Aorta (tissue), 5 donors: ENCODE measurements at places on chromosomes 7 and 10. TPM values are rescaled to one million over a fixed set of nuclear protein-coding genes. Genes with fewer than 3 reads are reported as not detected.

Gene CDC14C
- total RNA-seq: not detected

Gene HELLS
- 3.7 TPM for total RNA-seq

Gene STK17A
- total RNA-seq: 38.8 TPM

Gene SNCG
- total RNA-seq: 123 TPM

Gene FOXP2
- 17.6 TPM for total RNA-seq

DNA sequence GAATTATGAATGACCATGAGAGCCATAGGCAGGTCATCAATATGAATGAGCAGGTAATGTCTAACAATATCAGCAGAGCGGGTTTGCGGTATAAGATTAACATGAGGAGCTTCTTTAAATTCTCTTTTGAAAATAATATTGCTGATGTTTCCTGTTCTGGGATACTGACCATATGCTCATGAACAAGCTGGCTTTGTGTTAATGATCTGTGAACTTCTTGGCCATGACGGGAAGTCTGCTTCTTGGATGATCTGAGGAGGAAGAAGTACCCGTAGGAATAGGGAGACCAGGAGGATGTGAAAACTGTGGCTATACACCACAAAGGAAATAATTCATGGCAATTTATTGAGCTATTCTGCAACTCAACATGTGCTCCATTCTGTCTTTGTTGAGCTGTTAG is 38.6 kb downstream of the ITGA8 start:
- H3K36me3 ChIP-seq: no peaks in the 10 kb centered on the region
- H3K27ac ChIP-seq: no peak overlapping the region
- H3K4me3 ChIP-seq: no peak overlapping the region
- no peaks in the 10 kb centered on the region for H3K27me3 ChIP-seq
- H3K4me1 ChIP-seq: peaks cover 3% of the 10 kb centered on the region

- H3K36me3 ChIP-seq: no peaks in the 10 kb centered on the region
- no peak for DNase-seq
- H3K4me3 ChIP-seq: no peak overlapping the region
- no peaks in the 10 kb centered on the region for H3K27me3 ChIP-seq
Observed at GRCh38 chr7:83798489-83798888, 149.6 kb upstream of the SEMA3E start.

DNA sequence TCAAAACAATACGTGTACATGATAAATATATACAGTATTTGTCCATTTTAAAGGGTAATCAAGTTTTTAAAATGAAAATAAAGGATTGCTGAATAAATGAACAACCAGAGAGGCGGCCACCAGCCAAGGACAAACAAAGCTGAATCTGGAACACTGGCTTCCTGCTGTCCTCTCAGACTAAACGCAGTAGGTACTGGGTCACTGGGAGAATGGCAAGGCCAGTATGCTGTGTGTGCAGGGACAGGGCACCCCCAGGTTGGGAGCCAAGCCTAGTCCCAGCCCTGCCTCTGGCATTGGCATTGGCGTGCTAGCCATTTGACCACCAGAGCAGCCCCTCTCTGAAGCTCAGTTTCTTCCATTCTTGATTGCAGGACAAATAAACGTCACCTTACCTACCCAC is 33.8 kb downstream of the DLG5 start:
- H3K27me3 ChIP-seq: no peaks in the 10 kb centered on the region
- DNase-seq: no peak
- H3K36me3 ChIP-seq: no peaks in the 10 kb centered on the region
- no peak overlapping the region for H3K27ac ChIP-seq
- H3K4me3 ChIP-seq: no peak overlapping the region

- H3K36me3 ChIP-seq: no peaks in the 10 kb centered on the region
- no peak overlapping the region for H3K4me3 ChIP-seq
- no peaks in the 10 kb centered on the region for H3K4me1 ChIP-seq
Observed at GRCh38 chr10:70247360-70247759, 14.1 kb upstream of the PPA1 start.

- no peak overlapping the region for H3K4me3 ChIP-seq
- H3K27ac ChIP-seq: no peak overlapping the region
- no peaks in the 10 kb centered on the region for H3K4me1 ChIP-seq
- no peak for DNase-seq
Observed at GRCh38 chr10:126518218-126519080, 130.2 kb upstream of the ADAM12 start.

DNA sequence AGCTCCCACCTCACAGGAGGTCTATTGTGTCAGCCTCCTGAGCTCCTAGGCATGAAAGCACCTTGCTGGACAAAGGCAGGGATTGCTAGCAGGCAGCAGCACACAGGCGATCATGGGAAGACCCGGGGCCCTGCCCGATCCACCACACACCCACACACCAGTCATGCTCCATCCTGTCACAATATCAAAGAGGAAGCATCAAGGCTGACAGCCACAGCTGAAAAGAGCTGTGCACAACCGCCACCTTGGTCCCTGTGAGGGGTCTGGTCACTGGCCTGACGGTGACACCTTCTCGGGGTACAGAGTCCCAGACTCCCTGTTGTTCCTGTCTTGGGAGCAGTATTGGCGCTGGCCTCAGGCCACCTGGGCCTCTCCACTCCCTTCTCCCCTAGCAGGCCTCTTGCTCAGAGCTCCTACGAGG is 89.7 kb upstream of the RET start:
- no peak for DNase-seq
- no peak overlapping the region for H3K27ac ChIP-seq
- no peaks in the 10 kb centered on the region for H3K36me3 ChIP-seq
- no peaks in the 10 kb centered on the region for H3K4me1 ChIP-seq

DNA sequence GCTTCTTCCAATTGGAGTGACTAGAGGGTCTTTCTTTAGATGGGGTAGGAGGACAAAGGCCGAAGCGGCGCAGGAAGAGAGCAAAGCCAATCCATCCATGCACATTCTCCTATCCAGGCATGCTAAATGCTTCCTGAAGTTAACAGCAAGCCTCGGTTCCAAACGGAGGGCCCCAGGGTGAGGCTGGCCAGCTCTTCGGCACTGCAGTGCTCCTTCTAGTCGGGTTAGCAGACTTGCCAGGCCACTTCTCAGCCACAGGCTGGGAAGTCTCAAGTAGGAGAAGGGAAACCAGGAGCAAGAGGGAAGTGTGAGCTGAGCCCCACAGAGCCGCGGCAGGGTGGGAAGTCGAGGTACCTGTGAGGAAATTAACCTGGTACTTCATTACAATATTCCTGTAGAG is 253.8 kb upstream of the INHBA start:
- H3K27ac ChIP-seq: no peak overlapping the region
- H3K4me1 ChIP-seq: peaks cover 6% of the 10 kb centered on the region
- no peak for DNase-seq
- no peaks in the 10 kb centered on the region for H3K27me3 ChIP-seq
- H3K36me3 ChIP-seq: no peaks in the 10 kb centered on the region
- H3K4me3 ChIP-seq: no peak overlapping the region

- DNase-seq: no peak
- H3K4me3 ChIP-seq: no peak overlapping the region
- H3K27ac ChIP-seq: no peak overlapping the region
- H3K4me1 ChIP-seq: peaks cover 4% of the 10 kb centered on the region
Observed at GRCh38 chr10:7662522-7662921, 4.2 kb downstream of the ITIH5 start.

GRCh38 chr7:20892776-20893175 is 106.1 kb upstream of the SP8 start:
- H3K36me3 ChIP-seq: no peaks in the 10 kb centered on the region
- no peak overlapping the region for H3K27ac ChIP-seq
- no peaks in the 10 kb centered on the region for H3K4me1 ChIP-seq
- H3K27me3 ChIP-seq: no peaks in the 10 kb centered on the region

GRCh38 chr7:2037808-2038522 is 194.8 kb downstream of the MAD1L1 start:
- no peaks in the 10 kb centered on the region for H3K36me3 ChIP-seq
- H3K27me3 ChIP-seq: no peaks in the 10 kb centered on the region
- peak; percentile 67 for DNase-seq
- H3K4me1 ChIP-seq: no peaks in the 10 kb centered on the region
- no peak overlapping the region for H3K4me3 ChIP-seq

DNA sequence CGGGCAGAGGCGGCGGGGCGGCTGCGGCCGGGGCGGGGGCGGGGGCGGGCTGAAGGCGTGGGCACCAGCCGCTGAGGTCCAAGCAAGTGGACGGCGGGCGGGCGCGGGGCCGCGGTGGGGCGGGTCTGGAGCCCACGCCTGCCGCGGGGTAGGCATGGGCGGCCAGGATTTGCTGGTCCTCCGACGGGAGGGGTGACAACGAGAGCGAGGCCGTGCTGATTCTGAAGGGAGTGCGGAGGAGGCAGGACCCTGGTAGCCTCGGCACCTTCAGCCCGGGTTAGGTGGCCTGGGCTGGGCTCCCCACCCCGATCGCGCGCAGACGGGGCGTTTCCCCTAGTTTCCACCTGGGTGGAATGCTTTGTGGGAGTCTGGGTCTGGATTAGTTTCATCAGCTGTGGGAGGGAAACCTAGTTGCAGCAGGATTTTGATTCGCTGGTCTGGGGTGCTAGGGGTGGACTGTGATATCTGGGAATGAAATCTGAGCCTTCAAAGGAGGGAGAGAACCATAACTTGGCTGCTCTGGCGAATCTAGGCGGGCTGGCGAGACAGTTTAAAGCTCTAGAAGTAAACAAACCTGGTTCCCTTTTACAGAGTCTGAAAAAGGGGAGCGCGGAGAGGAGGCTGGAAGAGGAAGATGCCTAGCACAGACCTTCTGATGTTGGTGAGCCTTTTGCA is 609 bp downstream of the SGPL1 start:
- no peaks in the 10 kb centered on the region for H3K4me1 ChIP-seq
- no peaks in the 10 kb centered on the region for H3K27me3 ChIP-seq

DNA sequence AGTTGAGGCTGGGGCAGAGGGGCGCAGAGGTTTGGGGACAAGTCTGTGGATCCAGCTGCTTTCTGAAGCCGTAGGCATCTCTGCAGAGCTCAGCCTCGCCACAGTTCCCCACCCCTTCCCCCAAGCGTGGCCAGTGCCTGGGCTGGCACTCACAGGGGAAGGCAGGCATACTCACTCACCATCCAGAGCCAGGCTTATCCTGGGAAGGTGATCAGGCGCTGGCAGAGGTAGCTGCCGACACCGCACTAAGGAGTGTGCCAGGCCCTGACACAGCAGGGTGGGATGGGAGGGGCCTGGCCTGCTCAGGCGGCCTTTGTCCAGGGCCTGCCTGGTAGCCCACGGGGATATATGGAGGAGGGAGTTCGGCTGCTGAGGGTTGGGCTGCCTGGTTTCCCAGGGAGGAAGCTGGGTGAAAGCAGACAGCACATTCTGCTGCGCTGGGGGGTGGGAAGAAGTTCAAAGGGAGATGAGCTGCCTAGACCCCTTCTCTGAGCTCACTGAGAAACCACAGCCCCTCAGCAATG is 15.9 kb downstream of the VSIR start:
- H3K36me3 ChIP-seq: peaks cover 8% of the 10 kb centered on the region
- no peaks in the 10 kb centered on the region for H3K27me3 ChIP-seq
- no peak overlapping the region for H3K4me3 ChIP-seq

DNA sequence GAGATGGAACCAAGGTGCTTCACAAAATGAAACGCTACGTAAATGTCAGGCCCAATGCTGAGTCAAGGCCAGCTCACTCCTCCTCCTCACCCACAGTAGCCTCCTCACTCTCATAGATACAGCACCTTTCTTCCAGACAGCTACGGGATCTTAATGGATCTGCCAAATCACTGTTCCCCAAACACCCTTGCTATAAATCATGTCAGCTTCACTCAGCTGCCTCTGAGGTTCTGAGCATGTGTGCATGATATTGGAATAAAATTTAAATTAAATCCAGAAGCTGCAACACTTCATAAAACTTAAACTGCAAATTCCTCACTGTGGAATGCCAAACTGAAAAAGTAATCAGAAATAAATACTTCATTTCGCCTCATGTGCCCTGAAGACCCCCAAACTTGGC is 14.7 kb upstream of the CPXM2 start:
- H3K27ac ChIP-seq: no peak overlapping the region
- no peaks in the 10 kb centered on the region for H3K4me1 ChIP-seq
- no peaks in the 10 kb centered on the region for H3K36me3 ChIP-seq
- no peak overlapping the region for H3K4me3 ChIP-seq

- no peak overlapping the region for H3K4me3 ChIP-seq
- H3K27ac ChIP-seq: no peak overlapping the region
- H3K36me3 ChIP-seq: no peaks in the 10 kb centered on the region
- H3K27me3 ChIP-seq: no peaks in the 10 kb centered on the region
- no peak for DNase-seq
Observed at GRCh38 chr10:61018146-61018545, 74.2 kb upstream of the RHOBTB1 start.

- peaks cover 2% of the 10 kb centered on the region for H3K4me1 ChIP-seq
- no peak for DNase-seq
- no peak overlapping the region for H3K4me3 ChIP-seq
- H3K36me3 ChIP-seq: no peaks in the 10 kb centered on the region
- no peak overlapping the region for H3K27ac ChIP-seq
- H3K27me3 ChIP-seq: no peaks in the 10 kb centered on the region
Observed at GRCh38 chr10:24374134-24374915, 165.4 kb downstream of the KIAA1217 start.

DNA sequence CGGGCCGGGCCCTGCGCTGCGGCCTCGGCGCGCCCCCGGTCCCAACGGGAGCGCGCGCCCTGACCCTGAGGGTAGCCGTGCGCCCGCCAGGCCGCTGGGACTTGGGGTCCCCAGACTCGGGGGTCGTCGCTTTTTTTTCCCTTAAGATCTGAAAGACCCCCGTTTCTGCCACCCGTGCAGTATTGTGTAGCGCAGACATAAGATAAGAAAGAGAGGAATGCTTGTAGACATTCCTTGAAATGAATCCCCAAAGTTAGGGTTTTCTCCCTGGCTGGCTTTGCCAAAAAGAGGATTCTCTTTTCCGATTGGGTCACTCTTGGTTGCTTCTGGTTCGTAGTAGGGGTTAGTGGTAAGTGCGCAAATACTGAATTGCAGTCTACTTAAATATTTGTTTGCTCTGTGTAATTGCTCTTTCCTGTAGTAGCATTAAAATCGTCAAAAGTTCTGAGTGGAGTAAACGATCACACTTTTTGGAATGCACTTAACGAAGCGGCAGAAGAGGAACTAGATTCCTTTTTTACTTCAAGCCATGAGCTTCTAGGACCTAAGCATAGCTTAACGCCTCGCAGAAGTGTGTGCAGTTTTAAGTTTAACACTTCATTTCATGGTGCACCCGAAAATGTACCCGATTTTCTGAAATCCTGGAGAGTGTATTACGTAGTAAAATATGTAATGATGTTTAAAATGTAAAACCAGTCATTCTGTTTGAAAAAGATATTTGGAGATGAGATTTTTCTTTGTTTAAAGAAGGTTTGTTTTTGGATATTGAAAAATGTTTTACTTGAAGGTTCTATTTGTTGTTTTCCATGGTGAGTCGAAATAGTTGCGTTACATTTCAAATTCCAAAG is 1.3 kb downstream of the CUL1 start:
- no peaks in the 10 kb centered on the region for H3K36me3 ChIP-seq
- DNase-seq: no peak
- H3K4me1 ChIP-seq: peaks cover 7% of the 10 kb centered on the region
- no peaks in the 10 kb centered on the region for H3K27me3 ChIP-seq
- peak overlapping the region; percentile 100 for H3K4me3 ChIP-seq

- H3K27ac ChIP-seq: no peak overlapping the region
- H3K4me1 ChIP-seq: no peaks in the 10 kb centered on the region
- H3K27me3 ChIP-seq: no peaks in the 10 kb centered on the region
- no peak overlapping the region for H3K4me3 ChIP-seq
- no peaks in the 10 kb centered on the region for H3K36me3 ChIP-seq
Observed at GRCh38 chr7:73811760-73812168, 19.0 kb upstream of the CLDN4 start.

GRCh38 chr7:76220185-76221057 is 18.7 kb downstream of the SRRM3 start:
- H3K4me1 ChIP-seq: no peaks in the 10 kb centered on the region
- H3K27ac ChIP-seq: no peak overlapping the region
- no peak for DNase-seq
- no peak overlapping the region for H3K4me3 ChIP-seq
